ENCODE measurements at places on chromosomes 13 and 19.

- DNase-seq, result no peak
Observed at GRCh38 chr13:51550151-51550550, 34.1 kb upstream of the WDFY2 start.

DNA sequence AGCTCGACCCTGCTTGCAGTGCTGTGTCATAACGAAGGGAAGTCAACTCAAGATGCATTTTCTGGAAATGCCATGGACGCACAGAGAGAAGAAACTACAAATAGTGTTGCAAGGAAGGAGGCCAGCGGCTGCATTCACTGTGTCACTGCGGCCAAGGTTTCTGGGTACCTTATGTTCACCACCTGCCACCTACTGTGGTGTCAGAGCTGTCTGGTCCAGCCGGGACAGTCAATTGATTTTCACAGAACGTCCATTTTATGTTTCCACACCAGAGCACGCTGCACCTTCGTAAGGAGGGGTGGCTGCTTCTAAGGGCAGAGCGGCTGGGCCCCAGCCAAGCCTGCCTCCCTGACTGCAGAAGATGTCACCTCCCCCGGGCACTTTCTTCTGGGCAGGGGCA is 17.7 kb downstream of the TSHZ3 start:
- no peak for DNase-seq

DNA sequence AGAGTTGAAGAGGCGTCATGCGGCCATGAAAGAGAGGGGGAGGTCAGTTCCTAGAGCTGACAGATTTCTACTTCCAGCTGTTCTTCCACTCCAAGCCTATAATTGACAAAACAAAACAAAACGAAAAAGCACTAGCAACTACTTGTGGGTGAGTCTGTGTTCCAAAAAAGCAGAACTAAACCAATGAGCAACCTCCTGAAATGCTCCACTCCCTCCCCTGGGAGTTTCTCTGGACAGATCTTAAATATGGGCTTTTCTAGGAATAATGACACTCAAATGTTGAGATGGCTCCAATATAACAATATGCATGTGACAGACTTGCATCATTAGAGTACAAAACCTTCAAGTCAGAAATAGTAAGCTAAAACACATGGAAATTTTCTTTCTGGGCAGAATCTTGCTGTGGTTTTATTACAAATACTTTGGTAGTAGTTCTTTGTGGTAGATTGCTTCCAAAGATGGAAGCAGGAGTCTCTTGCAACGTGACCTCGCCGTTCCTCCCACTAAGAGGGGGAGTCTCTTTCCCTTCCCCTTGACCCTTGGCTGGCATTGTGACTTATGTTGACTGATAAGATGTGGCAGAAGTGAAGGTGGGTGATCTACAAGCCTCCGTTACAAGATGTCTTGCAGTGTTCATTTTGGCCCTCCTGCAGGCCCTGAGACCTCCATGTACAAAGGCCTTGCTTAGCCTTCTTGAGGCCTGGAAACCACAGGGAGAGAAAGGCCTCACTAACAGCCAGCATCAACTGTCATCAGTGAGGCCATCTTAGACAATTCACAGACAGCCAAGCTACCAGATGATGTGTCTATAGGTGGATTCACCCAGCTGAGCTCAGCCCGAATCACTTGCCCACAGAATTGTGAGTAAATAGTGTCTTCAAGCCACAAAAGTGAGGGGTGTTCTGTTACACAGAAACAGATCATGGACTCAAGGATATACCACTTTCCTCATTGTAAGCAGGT is 173.1 kb upstream of the RFC3 start:
- DNase-seq, result no peak

DNA sequence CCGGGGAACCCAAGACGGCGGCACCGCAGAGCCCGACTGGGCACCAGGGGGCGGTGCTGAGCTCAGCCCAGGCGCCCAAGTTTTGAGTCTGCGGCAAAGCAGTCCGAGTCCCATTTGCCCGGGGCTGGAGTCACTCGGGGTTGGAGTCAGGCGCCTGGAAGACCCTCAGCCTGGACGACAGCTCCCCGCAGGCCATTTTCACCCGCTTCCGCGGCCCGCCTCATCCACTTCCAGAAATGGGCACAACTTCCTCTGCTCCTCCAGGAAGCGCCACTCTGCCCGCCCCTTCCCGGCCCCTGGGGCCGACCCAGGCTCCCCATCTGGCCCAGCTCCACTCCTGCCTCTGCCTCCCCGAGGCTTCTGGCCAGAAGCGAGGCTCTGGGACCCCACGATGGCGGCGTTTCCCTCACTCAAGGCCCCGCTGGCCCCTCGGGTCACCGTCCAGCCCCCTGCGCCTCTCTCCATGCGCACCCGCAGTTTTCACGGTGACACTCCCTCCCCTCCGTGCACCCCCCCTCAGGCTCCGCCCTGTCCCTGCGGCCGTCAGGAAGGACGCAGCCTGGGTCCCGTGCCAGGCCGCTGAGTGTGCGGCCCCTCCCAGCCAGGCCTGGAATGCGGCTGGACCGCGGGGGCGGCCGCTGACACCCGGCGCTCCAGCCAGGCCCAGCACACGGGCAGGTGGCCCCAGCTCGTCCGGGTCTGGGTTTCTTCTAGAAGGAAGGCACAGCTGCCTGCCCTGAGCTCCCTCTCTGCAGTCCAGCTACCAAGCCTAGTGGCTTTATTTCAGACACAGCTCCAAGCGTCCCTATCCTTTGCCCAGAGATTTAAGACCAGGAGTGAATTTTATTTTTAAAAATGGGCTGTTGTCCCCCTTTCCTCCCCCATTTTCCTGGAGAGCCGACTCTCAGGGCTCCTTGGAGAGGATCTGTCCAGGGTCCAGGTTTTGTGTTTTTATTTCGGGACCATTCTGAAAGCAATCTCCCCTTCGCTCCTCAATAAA is 4.7 kb downstream of the SERTAD1 start:
- no peak for DNase-seq

GRCh38 chr13:42893214-42893671 is 98.8 kb downstream of the EPSTI1 start:
- DNase-seq, result no peak

DNA sequence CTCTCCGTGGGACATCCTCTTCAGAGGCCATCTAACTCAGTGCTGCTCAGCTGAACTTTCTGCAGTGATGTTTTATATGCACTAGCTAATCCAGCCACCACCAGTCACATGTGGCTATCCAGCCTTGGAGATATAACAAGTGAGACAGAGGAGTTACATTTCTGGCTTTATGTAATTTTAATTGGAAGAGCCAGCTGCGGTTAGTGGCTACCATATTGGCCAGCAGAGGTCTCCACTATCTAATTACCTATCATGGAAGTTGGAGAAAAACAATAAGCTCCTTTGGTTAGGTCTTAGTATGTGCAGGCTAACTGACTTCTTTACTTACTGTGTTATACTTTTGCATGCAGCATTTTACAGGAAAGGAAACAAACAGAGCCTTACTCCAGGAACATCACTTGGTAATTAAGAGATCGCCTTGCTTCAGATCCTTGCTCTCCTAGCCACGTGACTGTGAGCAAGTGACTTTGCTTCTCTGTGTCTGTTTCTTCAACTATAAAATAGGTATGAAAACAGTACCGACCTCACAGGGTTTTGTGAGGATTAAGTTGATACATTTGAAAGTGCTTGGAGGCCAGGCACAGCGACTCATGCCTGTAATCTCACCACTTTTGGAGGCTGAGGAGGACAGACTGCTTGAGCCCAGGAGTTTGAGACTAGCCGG is 1.6 kb upstream of the KLK10 start:
- DNase-seq, result no peak

DNA sequence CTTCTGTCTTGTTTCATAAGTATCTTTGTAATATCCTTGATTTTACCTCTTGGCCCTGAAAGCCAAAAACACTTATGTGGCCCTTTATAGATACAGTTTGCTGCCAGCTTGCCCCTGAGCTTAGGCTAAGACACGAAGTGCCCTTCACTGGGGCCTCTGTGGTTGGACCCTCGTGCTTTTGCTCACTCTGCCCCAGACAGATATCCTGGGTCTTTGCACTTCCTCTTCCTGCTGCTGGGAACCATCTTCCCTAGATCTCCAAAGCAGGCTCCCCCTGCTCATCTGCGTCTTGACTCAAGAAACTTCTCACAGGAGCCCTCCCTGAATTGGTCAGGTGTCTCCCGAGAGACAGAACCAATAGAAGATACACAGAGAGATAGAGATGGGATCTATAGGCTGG is 2.0 kb upstream of the TNFSF14 start:
- DNase-seq, result no peak

DNA sequence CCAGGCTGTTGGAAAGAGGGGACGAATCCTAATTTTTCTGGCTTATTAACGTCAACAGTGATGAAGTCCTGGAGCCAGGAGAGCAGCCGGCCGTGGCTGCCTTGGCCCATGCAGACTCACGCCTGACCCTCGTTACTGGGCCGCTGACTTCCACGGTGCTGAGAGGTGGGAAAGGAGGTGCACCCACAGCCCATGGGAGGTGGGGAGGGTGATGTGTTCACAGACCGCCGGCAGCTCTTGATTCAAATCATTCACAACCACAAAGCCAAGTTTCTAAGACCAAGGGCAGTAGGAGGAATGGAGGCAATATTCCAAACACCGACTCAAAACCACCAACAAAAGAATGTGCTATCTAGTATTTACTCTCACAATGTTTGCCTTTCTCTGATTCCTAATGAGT is 24.3 kb downstream of the COL4A2 start:
- DNase-seq, result no peak

- no peak for DNase-seq
Observed at GRCh38 chr13:111183959-111184358, 68.8 kb downstream of the ARHGEF7 start.

- DNase-seq, result no peak
Observed at GRCh38 chr19:33217881-33218280, 7.8 kb downstream of the SLC7A10 start.

- DNase-seq, result no peak
Observed at GRCh38 chr19:57719424-57719823, 8.0 kb downstream of the ZNF671 start.

- no peak for DNase-seq
Observed at GRCh38 chr19:10977742-10978092, 16.9 kb downstream of the SMARCA4 start.

GRCh38 chr19:41588497-41589209 is 12.7 kb downstream of the CEACAM21 start:
- no peak for DNase-seq

DNA sequence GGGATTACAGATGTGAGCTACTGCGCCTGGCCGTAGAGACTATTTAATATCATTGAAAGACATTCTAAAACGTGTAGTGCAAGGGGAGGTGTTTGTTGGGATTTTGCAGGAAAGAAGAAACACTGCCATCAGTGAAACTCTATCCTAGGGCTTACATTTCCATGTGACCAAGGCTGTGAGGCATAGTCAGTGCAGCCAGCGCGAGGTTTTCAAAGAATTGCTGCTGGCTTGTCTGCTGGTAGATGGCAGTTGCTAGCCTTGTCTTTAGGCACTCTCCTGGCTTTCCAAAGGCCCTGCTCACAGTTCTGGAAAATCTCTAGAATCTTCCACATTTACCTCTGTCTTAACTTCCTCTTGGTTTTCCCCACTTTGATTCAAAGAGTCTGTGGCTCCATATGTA is 77.5 kb downstream of the GPC6 start:
- no peak for DNase-seq

DNA sequence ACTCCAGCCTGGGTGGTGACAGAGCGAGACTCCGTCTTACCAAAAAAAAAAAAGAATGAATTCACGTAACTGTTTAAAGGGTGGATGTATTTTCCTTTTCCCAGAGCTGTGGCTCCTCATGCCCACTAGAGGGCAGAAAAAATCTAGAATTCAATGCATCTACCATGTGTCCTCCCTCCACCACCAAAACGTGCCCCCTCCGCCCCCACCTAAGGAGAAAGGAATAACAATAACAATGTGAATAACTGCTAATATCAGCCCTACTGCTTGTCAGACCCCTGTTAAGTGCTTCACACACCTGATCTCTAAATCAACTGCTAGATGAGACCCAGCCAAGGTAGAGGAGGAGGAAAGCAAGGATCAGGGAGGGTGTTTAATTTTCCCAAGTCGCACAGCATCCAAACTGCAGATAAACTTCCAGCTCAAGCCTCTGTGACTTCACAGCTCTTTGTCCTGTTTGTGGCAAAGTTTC is 20.2 kb upstream of the PNMA8B start:
- no peak for DNase-seq

DNA sequence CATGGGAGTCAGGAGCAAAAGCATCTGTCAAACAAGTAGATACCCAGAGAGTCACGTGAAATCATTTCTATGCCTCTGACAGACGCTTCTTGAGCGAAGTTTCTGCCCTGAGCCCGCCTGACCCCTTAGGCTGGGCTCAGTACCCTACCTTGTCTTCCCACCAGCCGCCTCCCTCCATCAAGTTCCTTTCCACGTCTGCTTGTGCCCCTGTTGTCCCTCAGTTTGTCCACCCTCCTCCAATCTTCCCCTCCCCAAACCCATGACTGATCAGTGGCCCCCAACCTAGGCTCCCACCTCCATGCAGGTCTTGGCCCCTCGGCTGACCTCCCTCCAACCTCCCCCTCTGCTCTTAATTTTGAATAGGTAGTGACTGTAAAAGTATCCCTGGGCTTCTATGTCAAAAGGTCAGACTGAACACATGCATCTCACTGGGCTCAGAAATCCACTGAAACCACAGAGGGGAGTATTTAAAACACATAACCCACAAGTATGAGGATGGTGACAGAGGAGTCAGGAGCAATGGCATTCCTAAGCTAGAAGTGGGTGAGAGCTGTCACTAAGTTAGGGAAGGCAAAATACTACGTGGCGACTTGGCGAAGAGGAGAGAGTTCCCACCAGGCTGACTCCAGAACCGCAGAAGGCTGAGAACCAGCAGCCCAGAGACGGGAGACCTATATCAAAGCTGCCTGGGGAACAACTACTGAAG is 1.7 kb upstream of the ZNF446 start:
- no peak for DNase-seq

DNA sequence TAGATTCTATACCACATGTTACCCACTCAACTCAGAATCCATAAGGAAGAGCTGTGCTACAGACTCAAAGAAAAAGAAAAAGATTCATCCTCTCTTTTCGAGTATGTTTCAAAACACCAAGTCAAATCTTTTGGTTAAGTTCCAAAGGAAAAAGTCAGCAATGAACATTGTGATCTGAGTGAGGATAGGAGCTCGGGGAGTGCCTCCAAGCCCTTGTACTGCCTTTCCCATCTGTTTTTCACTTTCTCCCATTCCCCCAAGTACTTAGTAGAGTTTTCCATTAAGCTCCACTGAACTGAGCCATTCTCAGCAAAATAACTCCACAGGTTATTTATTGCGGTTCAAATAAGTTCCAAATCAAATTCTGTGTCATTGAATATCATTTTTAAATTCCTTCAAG is 47.7 kb upstream of the MAB21L1 start:
- no peak for DNase-seq

- no peak for DNase-seq
Observed at GRCh38 chr19:55118401-55118991, 1.1 kb upstream of the PPP1R12C start.

- no peak for DNase-seq
Observed at GRCh38 chr19:3708207-3708931, at the start of gene TJP3. Gene TJP3 (plus strand): TSS chr19:3708384. CDS start chr19:3728433, 20,049 bp downstream.

DNA sequence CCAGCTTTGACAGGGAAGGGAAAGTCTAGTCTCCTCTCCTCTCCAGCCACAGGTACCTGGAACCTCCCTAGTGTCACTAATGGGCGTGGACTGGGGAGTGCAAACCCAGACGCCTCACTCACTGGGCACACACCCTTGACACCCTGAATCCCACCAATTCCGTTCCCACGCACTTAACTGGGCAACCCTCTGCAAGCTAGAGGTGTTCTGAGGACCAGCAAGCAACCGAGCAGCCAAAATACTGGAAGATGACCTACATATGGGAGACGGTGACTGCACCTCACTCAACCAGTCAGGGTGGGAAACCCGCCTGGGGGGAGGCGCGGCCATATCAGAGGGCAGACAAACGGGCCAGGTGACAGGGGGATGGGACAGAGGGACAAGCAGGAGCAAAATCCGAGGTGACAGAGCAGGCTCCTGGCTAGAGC is 991 bp downstream of the ABHD17A start:
- no peak for DNase-seq

GRCh38 chr13:37645181-37645740 is 46.7 kb upstream of the POSTN start:
- no peak for DNase-seq
